ENCODE measurements at places on chromosomes 7 and 10.

DNA sequence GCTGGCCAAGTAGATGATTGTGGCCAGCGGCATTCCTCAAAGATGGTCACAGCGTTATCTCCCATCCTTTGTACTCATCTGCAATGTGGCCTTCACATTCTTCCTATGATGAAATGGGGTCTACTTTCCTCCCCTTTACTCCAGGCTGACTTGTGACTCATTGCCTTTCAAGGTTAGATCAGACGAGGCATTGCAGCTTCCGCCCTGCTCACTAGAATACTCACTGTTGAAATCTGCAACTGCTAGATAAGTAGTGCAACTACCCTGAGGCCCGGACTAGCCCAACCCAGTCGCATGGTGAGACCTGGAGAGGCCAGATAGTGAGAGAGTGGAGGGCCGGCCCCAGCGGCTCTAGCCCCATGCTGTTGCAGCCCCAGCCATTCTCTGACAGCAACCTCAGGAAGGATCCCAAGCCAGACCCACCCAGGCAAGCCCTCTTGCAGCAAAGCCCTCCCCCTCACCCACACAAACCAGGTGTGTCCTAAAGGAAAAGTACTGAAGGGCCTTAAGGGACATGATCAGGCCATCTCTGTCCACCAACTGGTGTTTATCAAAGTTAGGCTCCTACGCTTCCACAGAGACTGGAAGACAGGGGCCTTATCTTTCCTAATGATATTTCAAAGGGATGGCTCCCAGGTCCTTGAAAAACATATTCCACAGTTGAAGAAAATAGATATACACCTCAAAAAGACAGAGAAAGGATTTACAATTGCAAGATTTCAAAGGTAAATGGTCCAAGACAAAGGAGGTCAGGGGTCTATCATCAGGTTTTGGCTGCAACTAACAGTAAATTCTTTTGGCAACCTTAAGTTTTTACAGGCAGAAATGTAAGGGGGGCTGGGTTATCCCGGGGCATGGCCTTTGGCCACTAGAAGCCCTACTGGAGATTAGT is 107.2 kb upstream of the TRIM24 start:
- DNase-seq: no peak

GRCh38 chr10:122207596-122207995 is 63.5 kb upstream of the BTBD16 start:
- no peak for DNase-seq

DNA sequence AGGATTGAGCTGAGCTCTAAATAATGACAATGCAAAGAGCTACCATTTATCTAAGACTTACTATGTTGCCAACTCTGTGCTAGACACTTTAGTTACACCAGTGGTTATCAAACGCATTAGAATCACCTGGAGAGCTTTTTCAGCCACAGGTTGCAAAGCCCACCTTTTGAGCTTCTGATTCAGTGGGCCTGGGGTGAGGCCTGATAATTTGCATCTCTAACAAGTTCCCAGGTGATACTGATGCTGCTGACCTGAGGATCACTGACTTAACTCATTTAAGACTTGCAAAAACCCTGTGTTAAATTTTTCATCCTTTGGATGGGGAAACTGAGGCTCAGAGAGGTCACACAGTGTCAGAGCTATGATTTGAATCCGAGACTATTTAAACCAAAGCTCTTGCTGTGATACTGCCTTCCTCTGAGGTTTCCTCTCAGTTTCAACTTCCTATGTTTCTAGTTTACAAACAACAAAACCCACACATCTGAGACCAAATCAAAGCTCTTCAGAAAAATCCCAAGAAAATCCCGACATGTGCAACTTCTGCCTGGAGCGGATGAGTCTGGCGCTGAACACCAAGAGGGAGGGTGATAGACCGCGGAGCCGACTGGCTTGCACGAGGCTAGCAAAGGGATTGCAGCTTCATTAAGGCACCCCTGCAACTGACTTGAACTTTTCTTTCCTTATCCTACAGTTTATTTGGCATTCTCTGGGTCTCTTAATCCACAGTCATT is 124.9 kb downstream of the CYP26A1 start:
- DNase-seq: no peak

DNA sequence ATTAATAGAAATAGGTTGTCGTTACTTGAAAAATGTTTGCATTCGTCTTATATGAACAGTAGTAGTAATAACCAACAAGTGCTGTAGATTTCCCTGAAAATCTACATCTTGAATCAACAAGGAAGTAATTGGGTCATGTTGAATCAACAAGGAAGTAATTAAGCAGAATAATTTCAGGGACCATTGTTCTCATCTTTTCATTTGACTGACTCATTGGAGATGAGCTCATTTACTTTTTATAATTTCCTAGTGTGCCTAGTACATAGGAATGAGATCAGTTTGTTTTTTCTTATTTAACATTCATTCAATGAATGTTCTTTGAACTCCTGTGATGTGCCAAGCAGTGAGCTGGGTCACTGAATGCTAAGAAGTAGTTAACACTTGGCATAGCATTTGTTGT is 8.2 kb downstream of the CLDN12 start:
- DNase-seq: peak; percentile 56

GRCh38 chr7:18900236-18900635 is 217.2 kb downstream of the TWIST1 start:
- DNase-seq: no peak

DNA sequence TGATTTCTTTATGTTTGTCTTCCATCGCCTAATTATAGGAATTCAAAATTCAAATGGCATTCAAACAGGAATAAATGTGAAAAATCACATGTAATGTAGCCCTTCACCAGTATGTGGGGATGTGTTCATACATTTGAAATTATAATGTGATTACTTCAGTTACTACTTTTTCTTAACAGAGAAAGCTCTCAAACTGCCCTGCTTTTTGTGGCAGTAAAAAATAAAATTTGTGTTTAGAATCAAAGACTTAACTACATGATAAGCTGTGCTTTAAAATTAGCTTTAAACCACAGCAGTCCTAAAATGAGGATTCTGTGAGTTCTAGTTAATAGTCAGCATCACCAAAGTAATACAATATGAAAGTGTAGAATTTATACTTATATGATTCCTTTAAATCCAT is 7.8 kb upstream of the HERC4 start:
- peak; percentile 89 for DNase-seq

DNA sequence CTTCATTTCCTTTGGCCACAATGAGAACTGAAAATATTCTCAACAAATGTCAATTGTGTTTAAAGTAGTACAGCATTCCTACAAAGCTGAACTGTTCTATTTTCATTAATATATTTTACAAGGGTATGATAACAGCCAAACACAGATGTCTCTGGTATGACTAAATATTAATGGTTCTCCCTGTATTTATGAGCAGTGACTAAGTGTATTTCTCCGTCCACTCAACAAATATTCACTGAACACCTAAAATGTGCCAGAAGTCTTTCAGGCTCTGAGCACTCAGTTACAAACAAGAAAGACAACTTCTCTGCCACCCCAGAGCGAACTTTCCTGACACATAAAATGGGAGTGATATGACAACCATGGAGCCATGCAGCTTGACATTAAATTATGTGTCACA is 135.6 kb downstream of the VPS41 start:
- DNase-seq: peak; percentile 85

GRCh38 chr10:69959911-69960310 is 92.7 kb upstream of the MACROH2A2 start:
- no peak for DNase-seq

DNA sequence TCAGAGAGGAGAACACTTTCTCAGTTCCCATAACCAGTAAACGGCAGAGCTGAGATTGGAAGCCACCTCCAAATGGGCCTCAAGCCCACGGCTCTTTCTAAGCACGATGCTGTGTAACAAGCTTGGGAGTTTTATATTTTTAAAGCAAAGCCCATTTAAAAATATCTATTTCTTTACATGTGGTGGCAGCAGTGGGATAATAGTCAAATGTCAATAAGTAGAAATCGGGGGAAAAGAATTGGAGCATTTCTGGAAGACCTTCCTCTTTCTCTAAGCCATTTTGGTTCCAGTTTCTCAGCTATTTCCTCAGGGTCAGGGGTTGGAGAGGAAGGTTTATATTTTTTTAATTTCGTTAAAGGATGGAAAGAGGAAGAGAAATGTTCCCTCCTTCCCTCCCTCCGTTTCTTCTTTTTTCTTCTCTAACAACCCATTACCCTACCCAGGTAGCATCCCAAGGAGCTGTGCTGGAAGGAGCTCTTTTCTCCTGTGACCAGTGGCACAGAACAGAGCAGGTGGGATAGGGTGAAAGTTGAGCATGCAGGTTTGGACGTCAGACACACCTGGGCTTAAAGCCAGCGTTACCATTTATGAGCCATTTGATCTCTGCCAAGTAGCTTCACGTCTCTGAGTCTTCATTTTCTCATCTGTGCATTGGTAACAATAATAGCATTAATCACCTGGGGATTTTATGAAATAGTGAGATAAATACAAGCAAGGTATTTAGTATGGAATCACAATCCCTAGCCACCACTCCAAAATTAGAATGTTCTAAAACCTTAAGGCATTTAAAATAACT is 515.7 kb downstream of the RPS24 start:
- peak; percentile 100 for DNase-seq

DNA sequence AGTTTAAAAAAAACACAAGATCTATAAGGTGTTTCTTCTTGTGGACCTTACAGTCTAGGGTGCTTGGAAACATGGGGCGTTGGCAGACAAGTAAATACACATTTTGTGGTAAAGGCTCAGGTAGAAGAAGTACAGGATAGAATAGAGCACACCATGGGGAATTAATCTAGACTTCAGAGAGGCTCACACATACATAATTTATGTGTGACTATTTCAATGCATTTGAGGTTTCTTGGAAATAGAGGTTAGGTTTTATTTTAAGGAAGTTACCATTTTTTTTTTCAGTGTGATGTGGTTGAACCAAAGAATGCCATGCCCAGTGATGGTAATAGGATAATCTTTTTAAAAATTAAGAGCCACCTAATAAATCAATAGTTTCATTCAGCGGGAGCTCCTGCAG is 12.8 kb downstream of the CFTR start:
- no peak for DNase-seq

DNA sequence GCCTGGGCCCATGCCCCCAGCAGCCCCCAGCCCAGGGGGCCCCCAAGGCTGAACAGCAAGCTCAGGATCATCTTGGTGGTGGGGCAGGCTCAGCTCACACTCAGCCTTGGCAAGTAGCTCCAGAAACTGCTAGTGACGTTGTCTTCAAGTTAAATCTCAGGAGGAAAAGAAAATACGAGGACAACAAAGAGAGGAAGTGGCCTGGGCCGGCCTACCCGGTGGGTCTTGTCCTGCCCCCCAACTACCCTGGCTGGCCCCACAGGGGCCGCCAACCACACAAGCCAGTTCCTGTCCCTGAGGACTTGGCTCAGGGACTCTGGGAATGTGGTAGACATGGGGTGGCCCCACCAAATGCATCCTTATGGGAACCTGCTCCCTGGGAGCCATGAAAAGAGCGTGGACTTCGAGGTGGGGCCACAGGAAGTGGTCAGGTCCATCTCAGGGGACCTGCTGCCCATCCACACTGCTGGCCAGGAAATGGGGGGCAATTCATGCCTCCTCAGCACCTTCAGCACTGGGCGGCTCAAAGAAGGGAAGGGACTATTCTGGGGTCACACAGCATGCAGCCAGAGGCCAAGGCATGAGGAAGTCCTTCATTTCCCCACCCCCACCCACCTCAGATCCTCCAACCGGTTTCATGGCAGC is at the start of gene MMRN2:
Gene MMRN2 (minus strand): TSS at position 145 of the 645 bp plus-strand sequence. CDS start 74 bp downstream, at position 71.
- no peak for DNase-seq

GRCh38 chr7:158124671-158125079 is 462.9 kb downstream of the PTPRN2 start:
- DNase-seq: no peak

GRCh38 chr7:41333511-41333910 is 369.4 kb downstream of the INHBA start:
- DNase-seq: no peak

DNA sequence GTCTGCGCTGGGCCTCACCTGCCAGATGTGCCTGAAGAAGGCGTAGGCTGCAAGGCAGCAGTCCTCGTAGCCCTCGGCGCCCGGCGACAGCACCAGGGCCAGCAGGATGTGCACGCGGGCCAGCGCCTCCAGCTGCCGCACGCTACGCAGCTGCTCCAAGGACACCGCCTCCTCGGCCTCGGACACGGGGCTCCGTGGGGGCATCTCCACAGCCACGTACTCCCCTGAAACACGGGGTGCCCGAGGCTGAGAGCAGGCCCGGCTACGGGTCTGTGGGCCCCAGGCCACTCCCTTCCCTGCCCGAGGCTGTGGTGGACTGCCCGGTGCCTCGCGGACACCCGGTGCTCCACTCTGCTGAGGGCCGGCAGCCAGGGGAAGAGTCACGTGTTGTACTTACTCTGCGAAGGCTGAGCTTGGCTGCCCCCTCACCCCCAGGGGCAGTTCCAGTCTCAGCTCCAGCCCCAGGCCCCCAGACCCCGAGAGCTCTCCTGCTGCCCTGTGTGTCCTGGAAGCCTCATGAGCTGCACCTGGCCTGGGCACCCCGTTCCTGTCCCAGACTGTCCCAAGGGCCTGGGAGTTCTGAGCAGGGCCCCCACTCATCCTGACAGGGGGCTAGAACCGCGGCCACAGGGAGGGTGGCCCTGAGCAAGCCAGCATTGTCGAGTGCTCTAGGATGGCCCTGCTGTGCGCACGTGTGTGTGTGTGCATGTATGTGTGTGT is 62.8 kb downstream of the CFAP46 start:
- DNase-seq: no peak

- DNase-seq: no peak
Measured at GRCh38 chr10:109689785-109690184, 233.5 kb downstream of the XPNPEP1 start.

DNA sequence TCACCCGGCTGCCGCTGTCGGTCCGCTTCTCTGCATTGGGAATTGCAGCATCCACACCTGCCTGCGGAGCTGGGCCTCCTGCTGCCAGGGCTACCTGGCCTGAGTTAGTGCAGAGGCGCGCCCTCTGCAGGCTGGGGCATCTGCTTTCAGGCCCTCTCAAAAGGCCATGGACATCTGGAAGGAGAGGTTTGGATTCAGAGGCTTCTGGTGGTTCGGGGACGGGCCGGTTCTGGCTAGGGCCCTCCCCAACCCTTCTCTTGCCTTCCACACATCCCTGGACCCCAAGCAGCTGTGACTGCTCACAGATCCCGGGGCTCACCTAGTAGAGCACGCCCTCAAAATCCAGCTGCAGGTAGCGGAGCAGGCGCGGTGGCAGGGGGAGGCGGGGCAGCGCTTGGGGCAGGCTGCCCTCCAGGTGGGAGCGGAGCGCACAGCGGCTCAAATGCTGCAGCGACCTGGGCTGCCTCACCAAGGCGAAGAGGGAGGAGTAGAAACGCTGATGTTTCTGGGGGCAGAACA is 8.4 kb upstream of the GBX1 start:
- peak; percentile 26 for DNase-seq

- no peak for DNase-seq
Measured at GRCh38 chr10:107122703-107123102, 41.8 kb downstream of the SORCS1 start.

DNA sequence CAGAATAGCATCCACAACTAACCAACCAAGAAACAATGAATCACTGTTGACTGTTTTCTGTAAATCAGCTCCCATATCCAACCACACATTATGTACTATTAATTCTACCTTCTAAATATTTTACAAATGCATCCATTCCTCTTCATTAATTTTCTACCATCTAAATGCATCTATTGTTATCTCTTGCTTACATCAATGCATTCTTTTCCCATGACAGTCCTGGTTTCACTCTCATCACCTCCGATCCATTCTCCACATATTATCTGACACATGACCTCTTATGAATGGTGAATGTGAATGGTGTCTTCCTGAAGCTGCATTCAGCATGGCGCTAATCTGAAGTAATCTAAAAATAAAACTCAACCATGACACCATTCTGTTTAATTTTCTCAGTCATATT is 153.8 kb upstream of the CALCR start:
- DNase-seq: no peak
